ENCODE measurements at places on chromosomes 5 and 9.

DNA sequence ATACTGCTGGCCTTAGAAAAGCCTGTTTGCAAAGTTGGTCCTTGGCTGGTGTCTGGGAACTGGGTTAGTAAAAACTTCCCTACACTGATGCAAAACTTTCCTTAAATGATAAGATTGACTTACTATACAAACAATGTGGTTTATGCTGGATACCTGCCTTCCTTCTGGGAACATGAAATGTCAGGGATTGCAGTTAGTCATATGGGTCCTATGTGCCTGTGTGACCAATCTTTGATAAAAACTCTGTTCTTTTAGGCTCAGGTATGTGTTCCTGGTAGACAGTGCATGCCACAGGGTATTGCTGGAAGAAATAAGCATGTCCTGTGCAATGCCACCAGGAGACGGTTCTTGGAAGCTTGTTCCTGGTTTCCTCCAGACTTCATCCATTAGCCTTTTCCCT lies 173.3 kb downstream of the RMI1 start:
- ATAC-seq, result no peak

DNA sequence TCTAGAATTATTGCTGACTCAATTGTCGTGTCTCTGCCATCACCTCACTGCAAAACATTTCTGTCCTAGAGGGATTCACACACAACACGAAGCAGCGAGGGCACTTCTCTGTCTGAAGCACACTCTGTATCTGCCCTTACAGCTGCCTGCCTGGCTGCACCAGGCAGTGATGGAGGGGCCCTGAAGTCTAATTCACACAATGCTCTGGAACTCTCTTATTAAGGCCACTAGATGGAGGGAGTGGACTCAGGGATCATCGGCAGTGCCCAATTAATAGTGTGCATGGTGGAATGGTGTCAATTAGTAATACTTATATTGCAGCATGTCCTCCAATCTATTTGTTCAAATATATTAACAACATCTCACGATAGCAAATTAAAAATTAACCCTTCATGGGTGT lies 157.5 kb upstream of the MAP1B start:
- ATAC-seq, result no peak

DNA sequence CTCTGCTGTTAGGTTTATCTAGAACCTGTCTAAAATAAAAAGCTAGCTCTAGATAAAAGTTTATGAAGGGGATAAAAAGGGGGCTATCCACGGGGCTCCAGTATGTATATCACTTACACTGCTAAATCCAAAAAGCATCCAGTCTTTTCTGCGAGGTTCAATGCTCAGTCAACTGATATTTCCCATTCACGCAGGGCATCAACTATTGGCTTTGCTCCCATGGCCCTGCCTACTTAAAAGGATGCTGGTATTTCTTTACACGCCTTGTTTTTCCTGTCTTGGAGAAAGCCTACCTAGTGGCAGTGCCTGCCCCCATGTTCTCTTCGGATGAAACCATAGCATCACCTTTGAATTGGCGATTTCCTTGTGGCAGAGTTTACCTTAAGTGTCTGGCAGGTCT lies 8.1 kb downstream of the SPRY4 start:
- no peak for ATAC-seq

DNA sequence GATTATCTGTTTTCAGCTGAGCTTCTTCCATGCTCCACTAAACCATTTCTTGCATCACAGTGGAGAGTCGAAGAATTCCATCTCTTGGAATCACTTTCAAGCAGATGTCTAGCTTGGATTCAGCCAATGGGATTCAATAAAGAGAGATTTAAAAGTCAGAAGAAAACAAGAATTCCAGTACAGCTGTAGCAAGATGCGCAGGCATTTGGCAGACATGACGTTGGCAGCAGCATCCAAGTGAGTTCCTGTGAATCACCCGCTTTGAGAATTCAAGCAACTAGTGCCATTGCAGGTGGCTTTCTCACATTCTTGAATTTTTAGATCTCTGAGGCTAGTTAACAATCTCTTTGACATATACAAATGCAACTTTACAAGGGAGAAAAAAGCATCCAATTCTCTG lies 467.0 kb downstream of the CDH10 start:
- ATAC-seq, result no peak

GRCh38 chr9:137244486-137245449 lies 3.7 kb downstream of the TUBB4B start:
- no peak for ATAC-seq

DNA sequence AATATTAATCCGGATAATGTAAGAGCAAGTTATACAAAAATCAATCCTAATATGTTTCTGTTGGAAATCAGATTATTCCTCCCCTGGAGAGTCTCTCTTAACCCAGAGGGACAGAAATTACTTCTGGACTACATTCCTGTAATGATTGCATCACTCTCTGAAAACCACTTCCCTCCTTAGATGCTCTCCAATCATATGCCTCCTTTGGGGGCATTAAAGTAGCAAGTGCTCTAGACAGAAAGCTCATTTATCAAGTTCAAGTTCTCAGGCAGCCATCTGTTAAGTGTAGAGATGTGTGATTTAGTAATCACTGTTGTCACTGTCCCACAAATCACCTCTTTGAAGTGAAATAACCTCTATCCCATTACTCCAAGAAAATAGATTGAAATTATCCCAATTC lies 247.1 kb downstream of the SLCO4C1 start:
- ATAC-seq, result no peak

DNA sequence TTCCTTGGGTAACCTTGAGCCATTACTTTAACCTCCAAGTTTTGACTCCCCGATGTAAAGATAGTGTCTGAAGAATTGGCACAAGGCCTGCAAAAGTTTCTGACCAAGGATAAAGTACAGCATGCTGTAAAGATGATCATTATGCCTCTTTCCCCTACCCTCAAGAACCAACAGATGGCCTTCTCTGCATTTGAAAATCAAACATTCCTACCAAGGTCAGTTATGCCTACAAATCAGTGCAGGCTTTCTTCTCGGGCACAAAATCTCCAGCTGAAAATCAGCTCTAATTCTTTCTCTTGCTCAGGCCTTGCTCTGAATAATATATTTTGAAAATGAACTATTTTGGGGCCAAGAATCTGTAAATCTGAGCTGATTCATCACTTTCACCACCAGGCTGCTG lies 59.7 kb downstream of the PPP2R2B start:
- no peak for ATAC-seq

- no peak for ATAC-seq
Measured at GRCh38 chr5:80406980-80407734, 707 bp upstream of the ZFYVE16 start.

- ATAC-seq, result no peak
Measured at GRCh38 chr5:79202076-79202475, 33.9 kb upstream of the JMY start.

DNA sequence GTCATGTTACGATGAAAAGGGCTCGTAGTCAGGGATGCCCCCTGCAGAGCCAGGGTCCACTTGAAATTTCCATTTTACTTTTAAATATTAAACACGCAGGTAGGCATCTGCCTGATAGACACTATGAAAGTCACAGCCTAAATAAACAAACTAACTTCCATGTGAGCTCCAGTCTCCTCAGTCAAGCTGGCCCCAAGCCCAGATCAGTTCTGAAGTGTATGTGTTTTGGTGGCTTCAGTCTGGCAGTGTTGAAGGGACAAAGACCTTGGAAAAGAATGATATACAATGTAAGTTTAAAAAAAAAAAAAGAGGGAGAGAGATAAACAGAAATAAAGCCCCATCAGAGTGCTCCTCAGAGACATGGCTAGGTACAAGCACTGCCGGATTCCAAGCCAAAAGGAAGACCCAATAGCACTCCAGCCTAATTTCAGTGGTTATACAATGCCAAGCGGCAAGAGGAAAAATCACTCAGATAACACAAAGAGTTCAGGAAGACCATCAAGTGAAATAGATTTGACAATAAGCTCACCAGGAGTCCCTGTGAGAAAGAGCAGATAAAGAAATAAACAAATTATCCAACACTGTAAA lies 181.0 kb downstream of the BNC2 start:
- no peak for ATAC-seq

All from activated CD4-positive, CD25-positive, alpha-beta regulatory T cell treated with anti-CD3 and anti-CD28 coated beads, Interleukin-2, amount 50 U/mL, for 24 hours (primary cell).